Diencephalon (tissue), 1 donor: ENCODE measurements at places on chromosomes 1 and 21. TPM values are rescaled to one million over a fixed set of nuclear protein-coding genes. Genes with fewer than 3 reads are reported as not detected.

The LYPD8 gene
- total RNA-seq: not detected

The AGBL4 gene
- total RNA-seq: 12.2 TPM

The GNG5 gene
- total RNA-seq: 6.7 TPM

The FAM72C gene
- 1.8 TPM for total RNA-seq

The SIK1 gene
- total RNA-seq: 6.5 TPM

The KCNJ10 gene
- 5.5 TPM for total RNA-seq

The C1orf174 gene
- total RNA-seq: 25.6 TPM

The RGS13 gene
- total RNA-seq: 1.2 TPM

The S100A12 gene
- total RNA-seq: 4.8 TPM

The GBP1 gene
- total RNA-seq: 0.69 TPM

The CYP4A11 gene
- 0.23 TPM for total RNA-seq

The HAPLN2 gene
- 0.23 TPM for total RNA-seq

The IQGAP3 gene
- total RNA-seq: 3.5 TPM

The TRIM17 gene
- 4.4 TPM for total RNA-seq

The KRTAP11-1 gene
- total RNA-seq: not detected

The PCNX2 gene
- total RNA-seq: 255 TPM

The TMEM240 gene
- 14.5 TPM for total RNA-seq

The E2F2 gene
- 3.0 TPM for total RNA-seq

The RXFP4 gene
- not detected for total RNA-seq

The FCRL6 gene
- total RNA-seq: not detected

The FGR gene
- total RNA-seq: 1.4 TPM

The ARV1 gene
- total RNA-seq: 26.3 TPM

The HSD11B1 gene
- total RNA-seq: 0.46 TPM

The WDR64 gene
- not detected for total RNA-seq

The GRIK3 gene
- 47.3 TPM for total RNA-seq

The ZCCHC17 gene
- 59.1 TPM for total RNA-seq
